ENCODE measurements at places on chromosomes 6 and 20.

GRCh38 chr6:37127961-37128862, 41.7 kb upstream of the PIM1 start:
- DNase-seq: no peak

GRCh38 chr20:17379651-17380050, 151.5 kb downstream of the BFSP1 start:
- DNase-seq: no peak

DNA sequence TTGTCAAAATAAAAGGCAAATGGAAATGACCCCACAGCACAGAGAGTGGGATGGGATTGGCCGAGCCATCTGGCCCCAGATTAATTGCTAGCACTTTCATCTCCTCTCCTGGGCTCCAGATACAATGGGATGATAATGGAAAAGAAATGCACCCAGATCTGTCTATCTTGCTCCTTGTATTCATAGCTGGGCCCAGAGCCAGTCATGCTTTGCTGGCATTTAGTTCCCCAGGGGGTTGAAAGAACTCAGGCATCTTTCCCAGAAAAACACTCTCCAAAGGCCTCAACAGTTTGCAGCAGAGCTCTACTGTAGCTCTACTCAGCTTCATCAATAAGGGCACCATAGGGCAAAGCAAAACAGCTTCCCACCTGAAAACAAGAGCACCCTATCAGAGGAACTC, 116.0 kb upstream of the FOXA2 start:
- DNase-seq: no peak

- DNase-seq: no peak
Measured at GRCh38 chr6:17584241-17584803, 15.8 kb upstream of the FAM8A1 start.

DNA sequence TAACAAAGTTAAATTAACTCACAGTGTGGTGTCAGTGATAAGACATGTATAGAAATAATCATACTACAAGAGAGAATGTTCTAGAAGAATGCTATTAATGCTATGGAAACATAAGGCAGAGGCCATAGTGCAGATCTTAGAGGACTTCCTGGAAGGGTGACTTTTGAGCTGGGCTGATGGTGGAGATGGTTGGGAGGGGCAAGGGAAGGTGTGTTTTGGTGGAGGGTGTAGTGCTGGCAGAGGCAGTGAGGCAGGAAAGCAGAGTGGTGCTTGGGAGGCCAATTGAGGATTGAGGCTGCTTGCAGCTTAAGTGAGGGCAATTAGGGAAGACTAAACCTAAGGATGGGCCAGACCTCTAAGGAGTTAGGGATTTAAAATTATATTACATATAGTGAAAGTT, 58.5 kb upstream of the FNDC1 start:
- DNase-seq: no peak

- DNase-seq: no peak
Measured at GRCh38 chr6:53054532-53054931, 10.7 kb upstream of the FBXO9 start.

DNA sequence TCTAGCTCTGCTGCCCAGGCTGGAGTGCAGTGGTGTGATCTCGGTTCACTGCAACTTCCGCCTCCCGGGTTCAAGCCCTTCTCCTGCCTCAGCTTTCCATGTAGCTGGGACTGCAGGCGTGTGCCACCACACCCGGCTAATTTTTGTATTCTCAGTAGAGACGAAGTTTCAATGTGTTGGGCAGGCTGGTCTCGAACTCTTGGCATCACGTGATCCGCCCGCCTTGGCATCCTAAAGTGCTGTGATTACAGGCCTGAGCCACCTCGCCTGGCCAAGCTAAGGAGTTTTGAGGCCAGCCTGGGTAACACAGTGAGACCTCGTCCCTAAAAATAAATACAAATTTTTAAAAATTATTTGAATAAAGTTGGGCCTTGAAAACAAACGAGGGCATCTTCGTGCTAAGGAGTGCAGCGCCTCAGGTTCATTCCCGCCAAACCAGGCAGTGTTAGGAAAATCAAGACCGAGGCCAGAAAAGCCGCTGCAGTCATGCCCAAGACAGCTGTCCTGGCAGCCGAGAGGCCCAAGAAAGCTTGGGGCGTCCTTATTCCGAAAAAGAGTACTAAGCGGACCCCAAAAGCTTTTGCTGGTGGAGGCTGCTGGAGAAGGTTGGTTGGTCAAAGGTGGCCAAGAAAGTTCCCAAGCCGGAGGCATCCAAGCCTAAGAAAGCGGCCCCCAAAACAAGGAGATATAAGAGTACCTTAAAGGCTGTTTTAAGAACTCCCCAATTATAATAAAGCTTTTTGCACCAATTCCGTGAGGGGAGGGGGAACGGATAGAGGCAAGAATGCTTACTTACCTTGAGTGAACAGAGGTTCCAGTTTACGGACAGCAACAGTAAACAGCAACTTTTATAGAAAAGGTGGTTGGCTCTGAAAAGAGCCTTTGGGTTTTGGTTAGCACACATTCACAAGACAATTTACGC, 109.0 kb downstream of the HFE start:
- peak; percentile 15 for DNase-seq

DNA sequence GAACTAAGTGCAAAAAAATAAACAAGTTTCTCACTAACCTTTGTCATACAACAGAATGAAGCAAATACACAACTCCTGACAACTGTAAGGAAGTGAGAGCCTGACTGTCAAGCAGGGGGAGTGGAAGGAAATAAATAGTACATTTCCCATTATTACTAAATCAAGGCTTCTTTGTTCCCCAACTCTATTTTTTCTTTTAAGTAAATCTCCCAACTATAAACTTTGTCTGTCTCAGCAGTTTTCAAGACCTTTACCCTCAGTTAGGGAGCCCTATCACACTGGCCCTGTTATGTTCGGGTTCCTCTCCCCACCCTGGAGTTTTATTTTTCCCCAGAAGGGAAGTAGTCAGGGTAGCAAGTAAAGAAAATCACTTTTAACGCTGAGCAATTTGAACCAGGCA, 24.1 kb upstream of the IPCEF1 start:
- no peak for DNase-seq

GRCh38 chr20:51860111-51860882, 58.0 kb upstream of the SALL4 start:
- DNase-seq: no peak

DNA sequence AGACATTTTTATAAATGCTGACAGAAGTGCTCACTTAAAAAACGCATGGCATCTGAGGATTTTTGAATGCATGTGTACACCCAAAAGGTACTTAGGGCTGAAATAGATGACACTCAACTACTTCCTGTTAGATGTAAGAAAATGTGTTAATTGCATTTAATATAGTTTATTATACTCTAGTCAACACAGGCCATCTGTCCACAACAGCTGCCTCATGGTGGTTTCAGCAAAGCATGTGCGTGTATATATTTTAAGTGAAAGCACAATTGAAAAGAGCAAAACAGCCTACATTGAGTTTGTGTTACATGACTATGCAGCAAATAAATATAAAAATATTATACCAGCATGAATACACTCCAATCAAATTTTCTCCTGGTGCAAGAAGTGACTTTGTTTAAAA, 1233.0 kb upstream of the EYS start:
- no peak for DNase-seq

GRCh38 chr6:43669050-43669921, 18.3 kb downstream of the MRPS18A start:
- peak; percentile 19 for DNase-seq

GRCh38 chr6:118468682-118469465, 79.2 kb upstream of the PLN start:
- no peak for DNase-seq

- DNase-seq: no peak
Measured at GRCh38 chr6:141484711-141485110, 648.0 kb upstream of the GJE1 start.

- no peak for DNase-seq
Measured at GRCh38 chr6:139905404-139906052, 531.1 kb upstream of the CITED2 start.

- no peak for DNase-seq
Measured at GRCh38 chr20:49147296-49147695, 40.8 kb downstream of the STAU1 start.

- DNase-seq: no peak
Measured at GRCh38 chr6:121932076-121932991, 467.1 kb upstream of the HSF2 start.

DNA sequence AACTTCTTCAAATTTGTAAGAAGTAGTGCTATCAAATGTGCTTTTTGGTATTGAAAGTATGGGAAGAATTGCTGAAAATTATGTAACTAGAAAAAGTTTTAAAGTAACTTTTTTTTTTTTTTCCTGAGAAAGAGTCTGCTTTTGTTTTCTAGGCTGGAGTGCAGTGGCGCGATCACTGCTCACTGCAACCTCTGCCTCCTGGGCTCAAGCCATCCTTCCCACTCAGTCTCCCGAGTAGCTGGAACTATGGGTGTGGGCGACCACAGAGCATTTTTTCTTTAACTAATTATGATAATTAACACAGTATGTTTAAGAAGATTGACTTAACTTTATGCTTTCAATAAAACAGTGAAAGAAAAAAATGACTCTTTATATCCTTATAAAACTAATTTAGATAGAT, 38.4 kb downstream of the BMP5 start:
- no peak for DNase-seq

DNA sequence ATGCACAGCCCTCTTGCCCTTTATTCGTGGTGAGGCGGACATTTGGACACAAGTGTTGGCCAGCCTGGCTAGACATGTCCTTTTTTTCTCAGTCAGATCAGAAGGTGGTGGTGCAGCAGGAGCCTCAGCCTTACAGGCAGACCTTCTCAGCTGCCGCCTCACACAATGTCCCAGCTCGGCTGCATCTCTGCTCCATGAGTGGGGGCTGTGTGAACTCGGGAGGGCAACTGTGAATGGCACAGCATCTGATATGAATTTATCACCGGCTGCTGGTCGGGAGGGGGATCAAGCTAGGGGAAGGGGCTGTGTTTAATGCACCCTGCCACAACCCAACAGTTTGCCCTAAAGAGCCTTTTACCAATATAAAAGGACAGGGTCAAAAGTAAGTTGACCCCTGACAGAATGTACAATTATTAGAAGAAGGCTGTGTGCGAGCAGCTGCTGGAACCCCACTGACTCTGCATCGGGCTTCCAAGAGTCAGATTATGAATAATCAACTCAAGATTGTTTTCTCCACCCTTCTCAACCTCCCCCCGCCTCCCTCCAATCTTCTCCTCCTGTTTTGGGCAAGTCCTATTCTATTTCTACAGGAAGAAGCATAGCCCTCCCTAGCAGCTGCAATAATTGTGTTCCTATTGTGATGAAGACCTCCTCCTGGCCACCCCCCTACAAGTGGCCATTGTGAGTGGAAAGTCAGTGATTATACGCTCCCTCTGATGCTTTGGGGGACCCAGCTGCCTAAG, 245.2 kb downstream of the PKHD1 start:
- DNase-seq: no peak

DNA sequence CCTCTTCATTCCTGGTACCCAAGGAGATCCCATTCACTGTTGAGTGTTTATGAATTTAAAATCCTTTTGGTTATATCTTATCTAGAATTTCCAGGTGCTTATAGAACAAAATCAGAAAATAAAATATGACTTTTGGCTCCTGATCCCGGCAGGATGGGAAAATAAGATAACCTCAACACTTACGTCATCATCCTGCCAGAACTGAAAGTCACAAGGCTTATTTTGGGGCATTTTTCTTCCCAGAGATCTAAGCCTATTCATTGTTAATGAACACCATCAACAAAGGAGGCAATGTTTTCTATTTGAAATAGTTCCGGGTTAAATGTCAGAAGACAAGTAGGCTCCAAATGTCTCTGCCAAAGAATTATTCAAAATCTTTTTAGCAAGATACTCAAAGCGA, 580.6 kb downstream of the TFAP2A start:
- DNase-seq: no peak

- no peak for DNase-seq
Measured at GRCh38 chr20:17168026-17168612, 58.7 kb upstream of the PCSK2 start.

- no peak for DNase-seq
Measured at GRCh38 chr20:64082126-64082731, 2.0 kb downstream of the LKAAEAR1 start.

DNA sequence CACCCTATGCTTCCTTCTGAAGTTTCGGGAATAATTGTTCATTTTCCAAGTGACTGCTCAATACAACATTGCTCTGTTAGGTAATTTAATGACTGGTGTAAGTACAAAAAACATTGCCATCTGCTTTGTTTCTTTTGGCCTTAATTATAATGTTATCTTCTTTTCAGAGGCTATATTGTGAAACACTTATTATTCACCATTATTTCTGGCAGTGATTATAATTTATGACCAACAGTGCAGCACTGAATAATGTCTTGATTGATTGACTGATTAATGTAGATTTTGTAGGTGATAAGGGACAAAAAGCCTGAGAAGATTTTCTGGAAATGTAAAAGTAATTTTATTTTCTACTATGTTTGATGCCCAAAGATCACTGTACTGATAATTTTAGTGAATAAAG, 377.7 kb downstream of the PLCB1 start:
- no peak for DNase-seq

DNA sequence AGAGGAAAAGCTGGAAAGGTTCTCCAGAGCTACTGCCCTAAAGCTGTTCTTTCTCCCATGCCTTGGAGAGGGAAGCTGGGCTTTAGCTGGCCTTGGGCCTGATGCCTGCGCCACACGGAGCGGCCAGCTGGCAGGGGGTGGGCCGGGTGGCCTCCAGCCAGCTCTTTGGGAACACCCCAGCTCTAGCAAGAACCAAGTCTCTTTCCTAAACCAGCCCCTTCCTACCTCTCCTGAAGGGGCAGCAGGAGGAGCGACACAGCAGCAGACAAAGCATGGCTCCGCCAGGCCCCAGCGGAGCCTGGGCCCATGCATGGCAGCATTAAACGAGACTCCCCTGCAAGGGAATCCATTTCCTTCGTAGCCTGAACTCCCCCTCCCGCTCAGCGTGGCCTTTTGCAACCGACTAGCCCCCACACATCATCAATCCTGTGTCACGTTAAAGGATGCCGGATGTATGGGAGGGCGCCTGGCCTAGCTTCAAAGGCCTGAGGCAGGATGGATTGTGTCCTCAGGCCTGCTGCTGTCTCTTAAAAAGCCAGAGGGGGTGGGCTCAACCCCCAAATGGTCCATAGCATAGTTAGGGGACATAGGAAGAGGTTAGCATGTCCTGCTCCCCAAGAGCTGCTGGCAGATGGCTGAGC, 14.0 kb downstream of the MRPS18A start:
- DNase-seq: no peak

DNA sequence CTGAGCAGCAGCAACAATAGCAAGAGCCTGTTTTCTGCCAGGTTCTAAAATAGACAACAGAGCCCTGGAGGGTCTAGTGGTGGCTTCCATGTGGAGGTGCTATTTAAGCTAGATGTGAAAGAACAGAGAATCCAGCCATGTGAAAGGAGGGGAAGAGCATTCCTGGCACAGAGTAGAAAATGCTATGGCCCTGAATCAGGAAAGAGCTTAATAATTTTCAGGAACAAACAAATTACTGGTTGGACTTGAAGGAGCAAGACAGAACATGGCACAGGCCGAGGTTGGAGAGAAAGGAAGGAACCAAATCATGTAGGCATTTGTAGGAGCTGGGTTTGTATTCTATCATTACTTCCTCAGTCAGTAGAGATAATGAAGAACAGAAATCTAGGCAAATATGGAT, 98.3 kb downstream of the AIG1 start:
- DNase-seq: no peak

DNA sequence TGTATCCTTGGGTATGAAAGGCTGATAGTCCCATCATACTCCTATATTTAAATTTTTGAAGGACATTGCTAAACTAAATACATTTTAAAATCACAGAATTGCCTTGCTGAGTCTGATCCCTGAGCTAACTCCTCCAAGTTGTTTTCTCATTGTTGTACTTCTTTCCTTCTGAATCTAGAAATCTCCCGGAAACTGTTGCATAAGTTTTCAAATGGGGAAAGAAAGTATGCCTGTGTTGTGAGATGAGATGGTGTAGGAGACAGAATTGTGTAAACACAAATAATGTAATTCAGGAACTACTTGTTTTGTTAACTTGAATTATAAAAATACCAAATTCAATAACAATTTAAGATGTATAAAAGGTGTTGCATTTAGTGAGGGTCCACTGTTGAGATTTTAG, 7.3 kb downstream of the PNRC1 start:
- DNase-seq: no peak

All from CD4-positive, alpha-beta T cell (primary cell).